ENCODE measurements at places on chromosomes 4 and X.

- no peak for DNase-seq
These were observed 124.9 kb downstream of the IQCM start for GRCh38 chr4:149690726-149691125.

DNA sequence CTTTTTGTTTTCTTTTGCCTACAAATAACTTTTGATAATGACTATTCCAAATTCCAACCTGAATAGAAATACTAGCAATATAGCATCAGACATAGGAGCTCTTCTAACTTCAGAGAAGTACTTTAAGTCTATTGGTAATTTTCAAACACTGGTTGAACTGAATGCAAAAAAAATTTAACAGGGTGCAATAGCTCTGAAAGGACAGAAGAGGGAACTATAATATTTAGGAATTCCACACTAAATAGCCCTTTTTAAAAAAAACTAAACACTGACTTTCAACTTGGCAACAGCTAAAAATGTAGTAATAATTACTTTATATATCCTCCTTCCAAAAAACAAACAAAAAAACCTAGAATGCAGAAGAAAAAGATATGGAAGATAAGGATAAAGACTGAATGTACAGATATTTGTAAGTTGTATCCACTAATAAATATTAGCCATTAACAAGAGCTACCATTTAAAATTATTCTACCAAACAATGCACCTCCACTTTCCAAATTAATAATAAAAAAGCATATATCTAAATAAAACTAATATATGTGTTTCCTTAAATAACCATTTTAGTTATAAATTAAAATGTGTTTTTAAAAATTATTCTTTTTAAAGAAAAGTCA lies 81.4 kb downstream of the FBXW7 start:
- no peak for DNase-seq

GRCh38 chrX:87515836-87516235 lies 1.8 kb upstream of the KLHL4 start:
- DNase-seq = no peak

DNA sequence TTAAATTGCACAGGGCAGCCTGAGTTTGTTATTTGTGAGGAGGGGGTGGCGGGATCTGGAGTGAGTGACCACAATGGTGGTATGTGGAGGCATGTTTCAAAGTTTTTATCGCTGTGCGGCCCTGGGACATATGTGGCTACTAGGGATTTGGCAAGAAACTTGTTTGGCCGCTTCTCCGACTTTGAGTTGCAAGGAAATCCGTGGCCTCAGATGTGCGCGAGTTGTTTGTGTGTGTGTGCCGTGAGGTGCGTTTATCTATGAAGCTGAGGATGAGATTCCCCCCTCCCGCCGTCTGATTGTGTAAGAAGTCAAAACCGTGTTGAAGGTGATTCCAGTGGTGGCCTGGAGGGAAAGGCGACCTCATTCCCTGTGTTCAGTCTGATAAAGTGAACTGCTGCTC lies 1.4 kb downstream of the JADE3 start:
- no peak for DNase-seq

- DNase-seq = no peak
These were observed 27.7 kb downstream of the GSX2 start for GRCh38 chr4:54127660-54128059.

DNA sequence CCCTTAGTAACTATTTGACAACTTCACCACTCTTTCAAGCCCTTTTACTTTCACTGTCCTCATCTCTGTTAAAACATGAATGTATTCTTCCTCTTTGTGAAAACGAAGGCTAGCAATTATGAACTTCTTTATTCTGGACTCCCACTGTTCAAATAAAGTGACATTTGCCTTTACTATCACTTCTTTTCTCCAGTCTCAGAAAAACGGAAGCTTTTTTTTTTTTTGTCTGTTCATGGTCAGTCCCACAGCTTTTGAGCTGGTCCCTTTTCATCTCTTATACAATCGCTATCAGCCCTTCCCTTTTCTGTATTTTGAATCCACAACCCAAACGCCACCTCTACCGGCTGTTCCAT lies 327.7 kb downstream of the DKK2 start:
- no peak for DNase-seq

DNA sequence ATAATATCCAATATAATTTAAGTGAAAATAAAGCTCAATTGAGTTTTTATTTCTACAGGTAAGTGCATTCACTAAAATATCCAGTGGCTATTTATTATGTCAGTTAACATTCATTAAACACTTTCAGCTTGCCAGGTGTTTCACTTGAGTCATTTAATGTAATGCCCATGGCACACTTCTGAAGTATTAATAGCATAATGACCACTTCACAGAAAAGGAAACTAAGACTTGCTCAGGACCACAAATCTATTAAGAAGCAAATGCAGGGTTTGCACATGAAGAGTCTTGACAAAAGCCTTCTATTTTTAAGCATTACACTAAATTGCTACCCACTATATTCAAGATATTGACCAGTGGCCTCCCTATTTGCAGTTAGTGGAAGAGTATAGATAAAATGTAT lies 612.7 kb downstream of the KCTD8 start:
- no peak for DNase-seq

DNA sequence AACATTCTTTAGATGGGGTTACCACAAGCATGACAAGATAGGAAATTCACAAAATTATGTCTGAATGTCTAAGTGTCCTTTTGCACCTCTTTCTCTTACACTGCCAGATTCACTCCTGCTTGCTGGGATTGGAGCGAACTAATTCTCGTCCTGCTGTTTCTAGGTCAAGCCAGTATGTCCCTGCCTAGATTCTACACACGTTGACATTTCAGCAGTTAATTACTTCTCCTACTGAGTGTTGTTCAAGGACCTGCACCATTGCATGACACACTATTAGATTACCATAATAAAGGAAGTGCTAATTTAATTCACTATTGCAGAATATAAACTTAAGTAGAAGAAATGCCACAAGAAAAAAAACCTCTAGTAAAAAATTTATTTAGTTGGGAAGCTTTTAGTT lies 1911.7 kb downstream of the PCDH7 start:
- DNase-seq = no peak

GRCh38 chrX:5771441-5771840 lies 457.2 kb downstream of the NLGN4X start:
- no peak for DNase-seq

GRCh38 chrX:139554376-139554775 lies 23.8 kb downstream of the F9 start:
- DNase-seq = no peak

GRCh38 chr4:39699687-39700409 lies 1.9 kb downstream of the UBE2K start:
- no peak for DNase-seq

DNA sequence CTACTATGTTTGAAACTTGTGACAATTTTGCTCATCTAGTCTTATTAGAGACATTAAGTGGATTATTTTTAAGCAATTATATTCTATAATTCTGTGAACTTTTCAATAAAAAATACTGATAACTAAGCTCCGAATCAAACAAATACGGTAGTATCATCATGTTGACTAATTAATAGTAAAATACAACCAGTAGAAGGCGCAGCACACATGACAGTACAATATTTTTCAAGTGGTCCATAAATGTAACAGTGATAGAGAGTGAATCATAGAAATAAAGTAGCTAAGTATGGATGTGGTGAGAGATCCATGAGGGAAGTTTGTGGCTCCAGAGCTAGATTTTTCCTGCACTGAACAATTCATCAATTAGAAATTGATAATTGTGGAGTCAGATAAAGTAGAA lies 666.2 kb downstream of the KCTD8 start:
- no peak for DNase-seq

DNA sequence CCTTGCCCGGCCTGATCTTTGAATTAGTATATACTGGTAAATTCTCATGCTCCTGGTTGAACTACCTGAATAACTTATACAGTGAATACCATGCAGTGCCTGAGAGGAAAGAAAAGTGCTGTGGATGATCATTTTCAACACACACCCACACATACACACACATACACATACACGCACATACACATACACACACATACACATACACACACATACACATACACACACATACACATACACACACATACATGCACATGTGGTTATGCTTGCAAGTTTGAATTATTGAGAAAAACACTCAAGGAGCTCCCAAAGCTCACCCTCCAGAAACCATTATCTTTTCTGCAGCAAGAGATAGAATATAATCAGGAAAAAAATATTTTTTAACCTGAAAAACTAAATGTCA lies 366.9 kb upstream of the RASGEF1B start:
- DNase-seq = no peak

DNA sequence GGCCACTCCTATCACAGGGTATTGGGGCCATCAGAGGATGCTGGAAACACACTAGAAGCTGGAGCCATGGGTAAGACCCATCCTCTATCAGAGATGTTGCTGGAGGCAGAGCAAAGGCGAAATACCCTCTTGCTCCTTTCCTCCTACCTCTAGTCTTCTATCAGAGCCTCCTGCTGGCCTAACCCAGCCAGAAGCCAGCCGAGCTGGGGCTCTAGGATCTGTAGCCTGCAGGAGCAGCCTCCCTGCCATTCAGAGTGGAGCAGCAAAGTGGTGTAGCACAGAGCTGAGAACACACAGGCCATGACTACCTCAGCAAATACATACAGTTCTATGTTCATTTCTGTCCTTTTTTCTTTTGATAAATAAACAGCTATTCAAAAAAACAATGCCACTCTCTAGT lies 35.7 kb downstream of the GATB start:
- no peak for DNase-seq

DNA sequence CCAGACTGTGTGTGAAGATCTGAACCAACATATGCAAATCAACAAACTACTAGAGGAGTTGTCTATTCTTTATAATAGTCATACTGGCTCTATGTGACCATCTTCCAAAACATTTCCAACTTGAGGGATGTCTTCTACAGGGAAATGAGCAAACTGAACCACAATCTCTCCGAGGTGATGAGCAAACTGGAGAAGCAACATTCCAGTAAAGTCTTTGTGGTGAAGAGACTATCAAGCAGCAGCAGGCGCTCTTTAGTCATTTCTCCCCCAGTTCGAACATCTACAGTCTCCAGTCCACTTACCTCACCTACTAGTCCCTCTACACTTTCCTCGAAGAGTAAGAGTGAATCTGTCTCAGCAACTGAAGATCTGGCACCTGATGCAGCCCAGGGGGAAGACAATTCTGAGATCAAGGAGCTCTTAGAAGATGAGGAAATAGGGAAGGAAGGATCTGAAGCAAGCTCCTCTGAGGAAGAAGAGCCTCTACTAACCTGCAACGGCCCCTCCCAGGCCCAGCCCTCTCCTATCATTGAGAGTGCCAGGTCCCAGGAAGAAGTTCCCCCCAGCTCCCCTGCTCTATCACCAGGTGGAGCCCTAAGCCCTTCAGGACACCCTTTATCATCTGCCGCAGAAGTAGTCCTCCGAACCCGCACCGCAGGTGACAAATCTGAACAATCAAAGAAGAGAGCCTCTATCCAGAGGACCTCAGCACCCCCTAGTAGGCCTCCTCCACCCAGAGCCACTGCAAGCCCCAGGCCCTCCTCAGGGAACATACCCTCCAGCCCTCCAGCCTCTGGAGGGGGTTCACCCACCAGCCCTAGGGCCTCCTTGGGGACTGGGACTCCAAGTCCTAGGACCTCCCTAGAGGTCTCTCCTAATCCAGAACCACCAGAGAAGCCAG lies 98.1 kb downstream of the HNRNPD start:
- no peak for DNase-seq

- no peak for DNase-seq
These were observed 24.5 kb upstream of the SCD5 start for GRCh38 chr4:82823062-82823461.

GRCh38 chr4:26088433-26088928 lies 174.5 kb downstream of the SMIM20 start:
- no peak for DNase-seq

- no peak for DNase-seq
These were observed 81.9 kb downstream of the VCX2 start for GRCh38 chrX:8089141-8089540.

GRCh38 chr4:155809835-155810234 lies 51.0 kb downstream of the GUCY1B1 start:
- no peak for DNase-seq

GRCh38 chr4:37825968-37826294 lies 555 bp upstream of the PGM2 start:
- no peak for DNase-seq

DNA sequence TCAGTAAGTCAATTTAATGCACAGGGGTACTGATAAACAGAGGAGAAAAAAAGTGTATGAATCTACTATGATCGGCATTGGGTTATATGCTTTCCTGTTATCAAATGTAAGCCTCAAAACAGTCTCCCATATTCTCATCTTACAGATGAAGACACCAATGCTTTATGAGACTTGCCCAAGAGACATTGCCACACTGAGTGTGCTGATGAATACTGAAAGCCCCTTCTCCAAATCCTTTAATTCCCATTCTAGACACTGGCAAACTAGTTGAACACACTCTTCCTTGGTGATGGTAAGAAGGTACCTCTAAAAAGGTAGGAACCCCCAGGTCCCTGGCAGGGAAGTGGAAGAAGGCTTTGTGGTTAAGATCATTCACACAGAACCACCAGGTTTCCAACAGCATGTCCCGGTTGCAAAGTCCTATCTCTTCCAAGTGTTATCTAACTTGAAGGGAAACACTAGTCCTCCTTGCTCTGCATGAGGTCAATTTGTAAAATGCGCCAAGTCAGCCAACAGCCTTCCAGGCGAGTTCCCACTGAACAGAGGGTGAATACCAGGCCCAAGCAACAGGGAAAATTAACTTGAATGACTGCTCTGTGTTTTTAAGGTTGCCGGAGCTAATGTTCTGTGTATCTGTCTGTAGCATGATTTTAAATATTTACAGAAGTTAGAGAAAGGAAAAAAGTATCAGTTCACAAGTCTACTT lies 5.1 kb downstream of the SETD7 start:
- no peak for DNase-seq

GRCh38 chr4:153955327-153955726 lies 166.4 kb upstream of the SFRP2 start:
- no peak for DNase-seq

GRCh38 chrX:10984213-10984612 lies 126.9 kb upstream of the HCCS start:
- DNase-seq = no peak

- DNase-seq = no peak
These were observed 73.9 kb downstream of the BMPR1B start for GRCh38 chr4:94831607-94832006.

DNA sequence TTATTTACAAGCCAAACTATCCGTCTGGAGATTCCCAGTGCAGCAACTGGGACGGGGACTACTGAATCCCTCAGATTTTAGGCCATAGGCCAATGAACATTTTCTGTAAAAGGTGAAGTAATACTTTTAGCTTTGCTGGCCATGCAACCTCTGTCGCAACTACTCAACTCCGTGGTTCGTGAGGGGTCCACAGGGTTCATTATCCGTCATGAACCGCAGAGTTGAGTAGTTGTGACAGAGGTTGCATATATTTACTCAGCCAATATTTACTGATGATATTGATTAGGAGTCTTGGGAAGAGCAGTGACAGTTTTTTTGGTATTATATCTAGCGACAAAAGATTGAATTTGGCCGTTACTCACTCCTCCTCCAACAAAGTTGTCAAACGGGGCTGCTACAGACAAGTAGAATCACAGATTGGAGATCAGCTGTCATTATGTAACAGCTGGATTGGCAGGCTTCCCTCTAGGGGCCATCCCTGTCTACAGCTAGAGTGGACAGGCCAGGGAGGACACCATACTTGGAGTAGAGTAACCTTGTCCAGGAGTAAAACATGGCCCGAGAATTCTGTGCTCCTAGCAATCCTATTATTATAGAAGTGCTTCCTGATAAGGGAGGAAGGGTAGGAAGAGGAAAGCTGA lies 37.2 kb upstream of the CD38 start:
- no peak for DNase-seq
